ENCODE measurements at places on chromosomes 4 and X.

DNA sequence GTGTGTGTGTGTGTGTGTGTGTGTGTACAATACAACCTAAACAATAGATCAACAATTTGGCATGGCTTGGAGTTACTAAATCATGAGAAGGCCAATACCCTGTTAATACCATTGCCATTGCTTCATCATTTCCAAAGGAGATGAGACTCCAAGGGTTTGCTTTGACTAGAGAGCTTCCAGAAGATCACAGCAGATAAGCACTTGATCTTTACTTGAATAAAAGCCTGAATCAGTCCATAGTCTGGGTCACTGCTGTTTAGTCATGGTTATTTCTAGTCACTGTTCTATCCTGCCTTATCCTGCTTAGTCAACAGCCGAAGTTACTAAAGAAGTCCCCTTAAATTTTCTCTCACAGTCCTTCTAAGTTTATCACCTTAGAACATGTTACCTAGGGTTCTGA lies 58.2 kb downstream of the RAB40AL start:
- no peak for DNase-seq

DNA sequence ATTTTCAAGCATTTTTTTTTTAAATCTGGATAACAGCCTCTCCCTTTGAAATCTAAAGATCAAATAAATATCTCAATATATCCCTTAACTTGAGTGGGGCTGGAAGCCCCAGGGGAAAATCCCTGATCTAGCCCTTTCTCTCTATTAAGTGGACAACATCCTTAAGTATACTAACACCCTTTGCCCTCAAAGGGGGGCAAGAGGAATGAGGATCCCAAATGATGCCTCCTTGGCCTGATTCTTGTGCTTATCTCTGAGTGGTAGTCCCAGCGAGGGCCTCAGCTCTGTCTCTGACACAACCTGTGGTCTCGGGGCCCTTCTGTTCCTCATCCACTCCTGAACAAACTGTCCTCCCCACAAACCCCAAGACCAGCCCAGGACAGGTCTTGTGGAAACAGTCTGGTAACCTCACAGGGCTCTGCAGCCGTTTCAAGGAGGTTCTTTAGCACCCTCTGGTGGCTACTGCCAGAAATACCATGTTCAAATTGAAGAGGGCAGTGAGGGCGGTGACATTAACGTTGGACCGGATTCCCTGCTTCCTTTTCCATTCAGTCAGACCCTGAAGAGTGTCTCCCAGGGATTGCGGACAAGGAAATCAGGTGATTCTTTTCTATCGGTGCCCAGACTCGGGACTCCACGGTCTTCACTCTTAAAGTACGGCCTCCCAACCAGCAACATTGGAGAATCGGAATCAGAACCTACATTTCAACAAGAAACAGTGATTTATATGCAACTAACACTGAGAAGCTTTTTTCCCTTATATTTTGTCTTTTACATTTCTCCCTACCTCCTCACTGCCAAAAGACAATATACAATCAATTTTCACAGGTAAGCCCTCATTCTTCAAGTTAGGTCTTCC lies 13.0 kb downstream of the CXCL13 start:
- DNase-seq: peak; percentile 53

DNA sequence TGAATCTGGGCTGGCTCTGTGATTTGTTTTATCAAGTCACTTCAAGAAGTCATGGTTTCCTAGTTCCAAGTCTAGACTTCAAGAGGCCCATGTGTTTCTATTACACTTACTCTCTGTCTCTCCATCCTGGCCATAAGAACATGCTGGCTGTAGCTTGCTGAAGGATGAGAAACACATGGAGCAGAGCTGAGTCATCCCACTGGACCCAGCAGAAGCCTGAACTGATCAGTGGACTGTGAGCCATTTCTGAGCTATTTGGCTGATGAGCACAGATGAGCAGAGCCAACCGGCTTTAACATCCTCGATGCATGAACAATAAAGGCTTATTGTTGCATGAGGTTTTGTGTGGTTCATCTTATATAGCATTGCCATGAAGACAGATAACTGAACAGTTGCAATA lies 290.6 kb upstream of the BOD1L1 start:
- no peak for DNase-seq

GRCh38 chr4:127309369-127310102 lies 323.2 kb upstream of the INTU start:
- no peak for DNase-seq

- no peak for DNase-seq
Measured at GRCh38 chr4:86972997-86973396, 38.2 kb downstream of the AFF1 start.

All from thymus (tissue), 14 donors.